ENCODE measurements at places on chromosomes 6 and 20.

DNA sequence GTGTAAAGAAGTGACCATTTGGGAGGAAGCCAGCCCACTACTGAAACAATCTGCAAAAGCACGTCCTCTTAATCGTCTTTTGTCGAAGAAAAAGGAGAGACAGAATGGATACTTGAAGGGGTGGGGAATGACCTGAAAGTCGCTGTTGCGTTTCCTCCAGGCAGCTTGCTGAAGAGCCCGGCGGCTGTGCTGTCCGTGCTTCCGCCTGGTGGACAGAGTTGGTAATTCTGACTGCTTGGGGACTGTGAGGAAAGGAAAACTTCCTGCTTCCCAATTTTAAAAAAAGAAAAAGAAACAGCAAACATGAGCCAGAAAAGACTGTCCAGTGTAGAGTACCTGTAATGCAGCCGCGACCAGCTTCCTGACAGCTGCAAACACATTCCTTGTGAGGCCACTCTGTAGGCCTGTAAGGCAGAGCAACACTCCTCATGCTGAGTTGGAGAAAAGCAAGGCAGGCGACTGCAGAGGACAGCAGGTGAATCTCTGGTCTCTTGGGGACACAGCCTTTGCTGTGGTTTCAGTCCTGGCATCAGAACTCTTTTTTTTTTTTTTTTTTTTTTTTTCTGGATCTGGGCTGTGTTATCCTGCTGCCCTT, 251.1 kb upstream of the TBX18 start:
- DNase-seq, result peak; percentile 68

DNA sequence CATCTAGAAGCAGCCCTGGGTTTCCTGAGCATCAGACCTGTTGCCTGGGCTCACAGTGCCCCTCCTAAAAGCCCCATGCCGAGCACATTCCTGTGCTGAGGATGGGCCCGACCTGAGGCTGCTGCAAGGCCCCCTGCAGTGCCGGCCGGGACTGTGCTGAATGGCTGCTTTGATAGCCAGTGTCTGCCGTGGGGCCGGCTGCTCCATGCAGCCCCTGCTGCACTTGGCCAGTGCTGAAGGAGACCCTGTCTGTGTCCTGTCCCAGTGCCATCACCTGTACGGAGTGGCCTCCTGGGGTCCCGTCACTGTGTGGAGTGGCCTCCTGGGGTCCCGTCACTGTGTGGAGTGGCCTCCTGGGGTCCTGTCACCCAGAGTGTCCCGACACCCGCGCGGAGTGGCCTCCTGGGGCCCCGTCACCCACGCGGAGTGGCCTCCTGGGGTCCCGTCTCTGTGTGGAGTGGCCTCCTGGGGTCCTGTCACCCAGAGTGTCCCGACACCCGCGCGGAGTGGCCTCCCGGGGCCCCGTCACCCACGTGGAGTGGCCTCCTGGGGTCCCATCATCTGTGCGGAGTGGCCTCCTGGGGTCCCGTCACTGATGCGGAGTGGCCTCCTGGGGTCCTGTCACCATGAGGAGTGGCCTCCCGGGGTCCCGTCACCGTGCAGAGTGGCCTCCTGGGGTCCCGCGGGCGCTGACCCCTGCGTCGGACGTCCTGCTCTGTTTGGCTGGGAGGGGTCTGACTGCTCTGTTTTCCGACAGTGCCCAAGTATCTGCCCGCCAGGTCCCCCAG, 7.0 kb downstream of the COL9A3 start:
- no peak for DNase-seq

DNA sequence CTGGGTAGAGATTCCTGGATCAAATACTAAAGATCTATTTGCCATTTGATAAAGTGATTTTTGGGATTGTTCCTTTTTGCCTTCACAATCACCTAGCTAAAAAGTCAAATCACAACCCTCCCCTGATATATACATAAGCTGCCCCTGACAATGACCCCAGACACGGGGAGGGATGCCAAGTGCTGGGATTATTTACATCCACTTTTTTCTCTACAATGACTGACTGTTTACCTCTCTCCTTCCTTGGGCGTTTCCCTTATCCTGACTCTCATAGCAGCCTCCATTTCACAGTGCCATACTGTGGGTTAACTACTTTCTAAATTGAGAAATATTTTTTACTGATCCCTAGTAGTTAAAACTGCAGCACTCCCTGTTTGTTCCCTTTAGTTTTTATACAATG, 150.8 kb upstream of the TMEM170B start:
- no peak for DNase-seq

DNA sequence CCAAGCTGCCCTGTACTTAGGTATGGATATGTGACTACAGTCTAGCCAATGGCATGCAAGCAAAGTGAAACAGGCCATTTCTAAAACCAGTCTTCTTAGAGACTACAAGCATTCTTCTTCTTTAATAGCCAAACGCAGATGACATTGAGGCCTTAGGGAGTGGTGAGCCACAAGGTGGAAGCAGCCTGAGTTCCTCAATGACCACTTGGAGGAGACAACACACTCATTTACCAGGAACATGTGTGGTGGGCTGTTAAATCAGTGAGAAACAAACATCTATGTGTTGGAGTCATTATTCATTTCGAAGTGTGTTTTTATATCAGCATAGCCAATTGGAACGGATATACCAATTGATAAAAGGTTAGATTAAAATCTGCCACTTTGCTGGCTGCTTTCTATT, 122.0 kb downstream of the GFRAL start:
- no peak for DNase-seq

DNA sequence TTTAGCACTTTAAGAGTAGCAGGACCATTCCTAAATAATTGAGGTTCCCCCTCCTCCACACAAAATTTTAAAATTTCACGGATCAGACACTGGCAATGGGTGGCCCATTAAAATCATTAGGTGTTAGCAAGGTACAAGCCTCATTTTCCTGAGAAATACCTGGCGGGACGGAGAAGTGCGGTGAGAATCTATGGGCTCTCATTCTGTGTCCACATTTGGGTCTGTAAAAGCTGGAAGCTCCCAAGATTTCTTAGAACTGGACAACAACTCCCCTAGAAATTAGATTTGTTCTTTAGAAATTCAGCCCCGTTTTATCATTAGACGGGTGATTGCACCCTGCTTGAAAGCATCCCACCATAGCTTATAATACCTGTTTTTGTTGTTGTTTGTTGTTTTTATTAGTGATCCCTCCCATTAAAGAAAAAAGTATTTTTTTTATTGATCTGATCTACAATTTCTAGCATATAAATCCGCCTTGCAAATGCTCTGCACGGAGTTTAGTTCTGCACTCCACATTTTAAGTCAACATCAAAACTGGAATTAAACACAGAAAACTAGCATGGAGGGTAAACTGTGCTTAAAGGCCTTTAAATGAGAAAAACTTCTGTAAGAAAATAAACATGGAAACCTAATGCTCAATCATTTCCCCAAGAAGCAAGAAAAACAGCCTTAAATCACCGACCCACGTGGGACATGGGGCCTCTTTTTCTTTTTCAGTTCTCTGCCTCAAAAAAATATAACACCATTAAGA, 5.7 kb downstream of the SIM1 start:
- DNase-seq, result no peak

DNA sequence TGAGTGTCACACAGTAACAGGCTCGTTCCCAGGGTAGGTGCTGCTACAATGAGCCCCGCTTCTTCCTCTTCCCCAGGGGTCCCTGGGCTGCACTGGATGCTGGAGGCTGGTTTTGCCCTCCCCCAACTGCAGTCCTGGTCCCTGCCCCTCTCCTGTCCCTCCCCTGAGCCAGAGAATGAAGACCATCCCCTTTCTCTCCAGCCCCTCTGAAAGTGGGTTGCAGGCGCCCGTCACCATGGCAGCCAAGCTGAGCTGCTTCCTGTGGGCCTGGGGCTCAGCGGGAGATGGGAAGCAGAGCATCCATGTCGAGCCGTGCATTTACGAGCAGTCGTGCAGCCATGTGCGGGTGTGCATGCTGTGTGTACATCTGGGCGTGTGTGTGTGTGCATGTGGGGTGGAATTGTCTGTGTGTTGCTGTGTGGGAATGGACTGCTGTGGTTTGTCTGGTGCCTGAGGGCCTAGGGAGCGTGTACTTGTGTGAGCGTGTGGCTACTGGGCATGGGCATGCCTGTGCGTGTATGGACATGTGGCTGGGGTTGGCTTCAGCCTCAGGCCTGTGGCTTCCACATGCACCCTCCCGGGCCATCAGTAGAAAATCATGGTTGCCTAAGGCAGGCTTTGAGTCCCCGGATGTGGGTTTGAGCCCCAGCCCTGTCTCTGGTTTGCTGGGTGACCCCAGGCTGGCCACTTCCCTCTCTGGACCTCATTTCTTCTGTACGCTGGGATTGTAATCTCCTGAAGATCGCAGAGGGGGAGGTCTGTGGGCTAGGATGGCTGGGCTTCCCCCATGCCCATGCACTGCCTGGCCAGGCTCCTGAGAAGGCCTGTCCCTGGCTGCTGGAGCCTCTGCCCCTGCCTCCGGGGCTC, 48.8 kb downstream of the SRC start:
- no peak for DNase-seq

- DNase-seq, result no peak
Measured at GRCh38 chr6:128124713-128125112, 223.9 kb upstream of the THEMIS start.

- DNase-seq, result peak; percentile 13
Measured at GRCh38 chr6:108492131-108492766, 68.5 kb upstream of the FOXO3 start.

DNA sequence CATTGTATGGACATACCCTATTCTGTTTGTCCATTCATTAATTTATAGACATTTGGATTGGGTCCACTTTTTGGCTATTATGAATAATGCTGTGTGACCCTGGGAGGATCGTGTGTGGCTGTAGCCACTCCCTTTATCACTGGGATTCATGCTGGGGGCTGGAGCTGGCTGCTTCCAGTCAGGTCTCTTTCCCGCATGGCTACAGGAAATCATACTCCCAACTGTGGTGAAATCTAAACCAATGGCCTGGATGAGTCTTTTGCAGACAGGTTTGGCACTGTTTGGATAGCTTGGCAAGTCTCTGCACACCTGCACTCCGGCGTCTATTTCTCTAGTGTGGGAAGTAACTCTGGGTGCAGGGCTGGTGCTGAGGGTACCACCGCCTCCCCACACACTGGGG, 80.4 kb downstream of the RIN2 start:
- no peak for DNase-seq

DNA sequence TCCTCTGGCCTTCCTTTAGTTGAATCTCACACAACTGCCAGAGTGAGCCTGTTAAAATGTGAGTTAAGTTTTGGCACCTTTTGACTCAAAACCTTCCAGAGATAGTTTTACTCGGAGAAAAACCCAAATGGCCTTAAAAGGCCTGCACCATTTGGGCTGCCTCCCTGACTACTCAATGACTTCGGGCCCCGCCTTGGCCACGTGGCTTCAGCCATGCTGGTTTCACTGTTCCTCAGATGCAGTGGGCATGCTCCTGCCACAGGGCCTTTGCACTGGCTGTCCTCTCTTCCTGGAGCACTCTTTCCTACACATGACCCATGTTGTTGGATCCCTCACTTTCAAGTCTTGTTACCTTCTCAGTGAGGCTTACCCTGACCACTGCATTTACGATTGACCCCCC, 18.3 kb downstream of the VEGFA start:
- DNase-seq, result no peak

GRCh38 chr6:12203001-12203400, 87.2 kb upstream of the EDN1 start:
- no peak for DNase-seq

DNA sequence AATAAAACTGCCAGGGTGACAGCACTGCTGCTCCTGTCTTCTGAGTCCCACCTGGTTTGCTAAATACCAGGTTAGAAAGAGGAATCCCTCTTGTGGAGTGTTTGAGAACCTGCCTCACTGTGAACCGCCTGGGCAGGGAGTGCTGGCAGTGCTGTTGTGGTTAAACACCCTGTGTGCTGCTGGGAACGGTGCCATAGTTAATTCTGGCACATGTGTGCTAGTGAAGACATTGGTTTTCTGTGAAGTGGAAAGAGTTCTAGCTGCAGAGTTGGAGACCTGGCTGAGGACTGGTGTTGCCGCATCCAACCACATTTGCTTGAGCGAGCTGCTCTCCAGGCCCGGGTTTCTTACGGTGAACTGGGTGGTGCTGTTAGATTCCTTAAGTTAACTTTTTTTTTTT, 72.7 kb downstream of the IGF2R start:
- DNase-seq, result no peak

DNA sequence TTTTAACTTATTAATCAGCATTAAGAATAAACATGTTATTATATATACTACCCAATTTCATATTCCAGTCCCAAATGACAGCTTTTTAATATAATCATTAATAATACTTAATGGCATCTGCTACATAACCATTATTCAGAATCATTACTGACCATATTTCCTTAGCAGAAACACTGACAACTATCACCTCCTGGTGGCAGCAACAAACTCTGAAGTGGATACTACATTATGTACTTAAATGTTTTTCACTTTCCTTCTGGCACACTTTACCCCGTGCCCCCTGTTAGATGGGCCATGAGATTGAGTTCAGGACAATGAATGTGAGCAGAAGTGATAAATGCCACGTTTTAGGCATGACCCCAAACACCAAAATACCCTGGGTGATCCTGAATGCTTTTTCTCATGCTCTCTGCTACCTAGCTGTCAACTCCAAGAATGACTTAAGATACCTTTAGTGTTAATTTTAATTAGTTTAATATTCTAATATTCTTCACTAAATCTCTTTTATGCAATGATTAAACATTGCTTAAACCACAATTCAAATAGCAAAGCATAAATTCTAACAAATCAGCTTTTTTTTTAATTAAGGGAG, 77.1 kb downstream of the LMBRD1 start:
- DNase-seq, result peak; percentile 11

DNA sequence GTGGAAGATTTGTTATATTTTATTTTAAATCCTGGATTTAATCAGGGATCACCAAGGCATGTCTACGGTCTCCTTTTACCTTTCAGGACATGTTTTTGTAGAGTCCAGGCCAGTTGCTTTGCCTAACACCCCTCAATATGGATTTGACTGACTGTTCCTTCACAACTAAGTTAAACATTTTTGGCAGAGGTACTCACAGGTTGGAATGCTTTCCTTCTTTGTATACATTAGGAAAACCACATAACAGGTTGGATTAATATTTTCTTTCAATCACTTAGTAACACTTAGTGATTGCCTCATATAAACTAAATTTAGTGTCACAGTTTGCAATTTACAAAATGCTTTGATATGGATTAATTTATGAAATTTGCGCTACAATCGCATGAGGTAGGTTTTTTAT, 64.5 kb downstream of the IPCEF1 start:
- DNase-seq, result no peak

DNA sequence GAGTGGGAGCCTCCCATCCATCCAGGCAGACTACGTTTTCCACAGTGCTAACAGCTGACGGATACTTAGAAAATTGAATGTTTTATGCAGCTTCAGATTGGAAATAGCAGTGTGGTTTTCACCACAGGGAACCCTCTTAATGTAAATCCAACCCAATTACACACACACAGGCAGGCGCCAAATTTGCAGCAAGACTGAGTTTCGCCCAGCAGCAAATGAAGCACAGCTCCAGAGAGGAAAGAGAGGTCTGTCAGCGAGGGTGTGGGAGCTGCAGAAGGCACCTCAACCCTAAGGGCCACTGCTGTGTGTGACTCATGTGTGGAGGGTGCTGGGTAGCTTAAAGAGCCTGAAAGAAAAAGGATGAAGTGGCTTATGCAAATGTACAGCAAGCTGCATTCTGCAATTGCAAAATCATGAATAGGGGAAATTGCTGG, 365.7 kb downstream of the MAFB start:
- no peak for DNase-seq
